ENCODE measurements at places on chromosomes 6 and 20.

- no peak for DNase-seq
These were observed 5.0 kb downstream of the BEND6 start for GRCh38 chr6:56959938-56960337.

GRCh38 chr6:15874821-15875220 lies 212.0 kb upstream of the DTNBP1 start:
- no peak for DNase-seq

DNA sequence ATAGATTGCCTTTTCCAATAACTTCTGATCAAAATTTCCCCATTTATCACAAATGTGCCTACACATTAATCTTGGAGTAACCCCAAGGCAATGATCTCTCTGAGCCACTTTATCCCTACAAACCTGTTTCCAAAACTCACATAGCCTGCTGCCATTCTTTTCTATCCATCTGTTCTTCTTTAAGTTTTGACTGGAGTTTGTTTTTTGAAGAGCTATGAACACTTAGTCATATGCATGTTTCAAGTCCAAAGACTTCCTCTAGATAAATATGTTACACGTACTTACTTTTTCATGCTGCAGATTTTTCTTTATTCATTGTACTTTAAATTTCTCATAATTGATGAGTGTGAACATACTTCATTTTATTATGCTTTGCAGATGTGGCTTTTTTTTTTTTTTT lies 488.9 kb upstream of the CITED2 start:
- DNase-seq, result no peak

DNA sequence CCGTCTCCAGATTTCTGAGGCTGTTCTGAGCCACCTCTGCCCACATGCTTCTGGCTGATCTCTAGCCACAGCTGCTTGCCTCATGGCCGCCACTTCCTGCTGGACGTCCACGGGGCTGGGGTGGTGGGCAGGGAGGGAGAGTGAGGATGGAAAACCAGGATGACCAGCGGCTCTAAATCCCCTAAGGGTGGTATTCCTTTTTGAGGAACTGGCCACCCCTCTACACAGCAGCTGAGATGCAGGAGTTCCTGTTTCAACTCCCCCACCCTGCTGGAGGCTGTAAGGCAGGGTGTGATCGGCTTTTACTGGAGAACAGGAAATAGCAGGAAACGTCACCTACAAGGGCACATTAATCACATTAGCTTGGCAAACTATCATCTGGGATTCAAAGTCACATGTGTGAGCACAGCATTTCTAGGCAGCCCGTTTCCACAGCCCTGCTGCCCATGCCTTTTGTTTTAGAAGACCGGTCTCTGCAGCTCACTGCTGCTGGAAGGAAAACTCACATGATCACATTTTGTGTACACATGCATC lies 181.6 kb upstream of the ECI2 start:
- peak; percentile 78 for DNase-seq

GRCh38 chr6:108806171-108806570 lies 42.1 kb upstream of the ARMC2 start:
- no peak for DNase-seq

GRCh38 chr20:15772826-15773225 lies 800.4 kb downstream of the KIF16B start:
- no peak for DNase-seq

DNA sequence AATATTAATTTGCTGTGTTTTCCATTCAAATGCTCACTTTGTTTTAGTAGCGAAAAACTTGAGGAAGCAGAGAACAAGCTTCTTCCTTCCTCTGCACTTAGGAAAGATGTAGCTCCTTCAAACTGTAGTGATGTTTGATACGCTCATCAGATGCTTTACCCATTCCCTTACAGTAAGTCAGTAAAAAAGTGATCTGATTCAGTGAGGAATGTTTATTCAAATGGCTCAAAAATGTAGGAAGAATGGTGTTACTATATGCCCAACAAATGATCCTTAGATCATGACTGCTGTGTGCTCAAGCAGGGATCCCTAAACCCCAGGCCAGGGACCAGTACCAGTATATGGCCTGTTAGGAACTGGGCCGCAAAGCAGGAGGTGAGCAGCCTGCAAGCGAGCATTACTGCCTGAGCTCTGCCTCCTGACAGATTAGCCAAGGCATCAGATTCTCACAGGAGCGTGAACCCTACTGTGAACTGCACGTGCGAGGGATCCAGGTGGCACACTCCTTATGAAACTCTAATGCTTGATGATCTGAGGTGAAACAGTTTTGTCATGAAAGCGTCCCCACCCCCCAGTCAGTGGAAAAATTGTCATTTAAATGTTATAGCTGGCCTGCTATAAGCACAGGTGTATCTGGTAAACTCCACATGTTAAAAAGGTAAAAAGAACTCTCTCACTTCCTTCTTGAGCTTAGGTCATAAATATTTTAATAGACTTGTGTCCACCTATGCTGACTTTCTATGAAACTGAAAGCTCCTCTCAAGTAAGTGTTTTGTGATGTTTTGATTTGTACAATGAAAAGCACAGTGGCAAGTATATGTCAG lies 187.2 kb downstream of the FOXC1 start:
- no peak for DNase-seq

- no peak for DNase-seq
These were observed 184.6 kb downstream of the SMOC2 start for GRCh38 chr6:168625602-168626001.

DNA sequence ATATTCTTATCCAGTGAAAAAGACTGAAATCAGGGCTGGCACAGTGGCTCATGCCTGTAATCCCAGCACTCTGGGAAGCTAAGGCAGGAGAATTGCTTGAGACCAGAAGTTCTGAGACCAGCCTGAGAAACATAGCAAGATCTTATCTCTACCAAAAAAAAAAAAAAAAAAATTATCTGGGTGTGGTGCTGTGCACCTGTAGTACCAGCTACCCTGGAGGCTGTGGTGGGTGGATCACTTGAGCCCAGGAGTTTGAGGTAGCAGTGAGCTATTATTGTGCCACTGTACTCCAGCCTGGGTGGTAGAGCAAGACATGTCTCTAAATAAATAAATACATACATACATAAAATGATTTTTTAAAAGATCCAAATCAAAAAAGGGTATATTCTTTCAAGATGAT lies 6.3 kb downstream of the CALHM6 start:
- no peak for DNase-seq

GRCh38 chr6:32638532-32639219 lies 1.5 kb downstream of the HLA-DQA1 start:
- DNase-seq, result no peak

DNA sequence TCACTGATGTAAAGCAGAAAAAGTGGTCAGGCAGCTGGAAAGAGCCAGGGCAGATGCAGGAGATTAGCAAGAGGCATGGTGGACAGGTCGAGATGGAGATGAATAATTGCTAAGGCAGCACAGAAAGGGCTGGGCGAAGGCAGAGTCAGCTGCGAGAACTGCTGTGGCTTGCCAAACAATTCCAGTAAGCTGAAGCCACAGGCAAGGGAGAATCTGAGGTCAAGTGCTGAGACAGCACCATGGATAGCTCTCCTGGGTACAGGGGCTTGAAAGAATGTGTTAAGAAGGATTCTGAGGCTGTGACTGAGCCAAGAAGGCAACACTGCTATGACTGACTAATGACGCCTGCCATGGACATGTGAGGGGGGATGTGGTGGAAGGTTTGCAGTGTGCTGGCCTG lies 220.8 kb upstream of the FOXA2 start:
- DNase-seq, result no peak

GRCh38 chr6:62652692-62653328 lies 366.8 kb upstream of the KHDRBS2 start:
- DNase-seq, result no peak

DNA sequence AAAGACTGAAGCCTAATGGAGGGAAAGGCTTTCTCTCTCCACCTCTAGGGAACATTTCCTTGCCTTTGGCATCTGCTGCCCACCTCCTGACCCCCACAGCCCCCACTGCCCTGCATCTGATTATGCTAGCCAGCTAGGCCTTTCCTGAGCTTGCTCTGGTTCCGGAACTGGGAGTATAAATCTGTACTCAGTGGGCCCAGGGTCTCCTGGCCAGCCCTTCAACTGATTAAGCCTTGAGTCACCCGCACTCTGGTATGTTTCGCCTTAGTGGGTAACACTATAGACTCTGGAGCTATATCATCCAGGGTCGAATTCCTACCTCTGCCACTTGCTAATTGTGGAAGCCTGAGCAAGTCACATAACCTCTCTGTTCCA lies 45.6 kb upstream of the RIPOR2 start:
- no peak for DNase-seq

- no peak for DNase-seq
These were observed 96.0 kb downstream of the CEBPB start for GRCh38 chr20:50286609-50287008.

DNA sequence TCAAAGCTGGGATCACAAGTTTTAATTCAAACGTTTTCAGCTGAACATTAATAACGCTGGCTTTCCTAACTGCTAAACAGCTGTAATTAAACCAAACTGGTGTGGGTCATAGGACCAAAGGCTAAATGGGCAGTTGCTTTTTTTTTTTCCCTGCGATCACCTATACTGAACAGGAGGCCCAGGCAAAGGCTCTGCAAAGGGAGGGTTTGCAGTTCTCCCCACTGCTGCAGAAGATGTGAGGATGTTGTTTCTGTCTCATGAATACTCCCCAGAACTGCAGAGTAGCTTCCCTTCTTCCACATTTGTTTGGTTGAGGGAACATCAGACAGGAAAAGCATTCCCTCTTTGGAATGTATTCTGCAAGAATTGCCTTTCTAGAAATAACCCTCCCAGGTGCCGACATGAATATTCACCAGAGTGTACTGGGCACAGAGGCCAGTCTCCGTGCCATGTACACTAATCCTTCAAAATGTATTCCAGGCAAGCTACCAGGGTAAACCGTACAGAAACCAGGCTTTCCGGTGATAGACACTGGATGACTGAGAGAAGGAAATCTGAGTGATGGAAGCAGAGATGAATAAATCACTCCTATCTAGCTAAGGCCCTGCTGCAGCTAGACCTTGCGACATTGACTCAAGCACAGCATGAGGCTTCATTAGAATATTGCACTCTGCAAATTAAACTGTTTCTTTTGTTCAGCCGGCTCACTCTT lies 370.1 kb downstream of the BTBD9 start:
- no peak for DNase-seq

DNA sequence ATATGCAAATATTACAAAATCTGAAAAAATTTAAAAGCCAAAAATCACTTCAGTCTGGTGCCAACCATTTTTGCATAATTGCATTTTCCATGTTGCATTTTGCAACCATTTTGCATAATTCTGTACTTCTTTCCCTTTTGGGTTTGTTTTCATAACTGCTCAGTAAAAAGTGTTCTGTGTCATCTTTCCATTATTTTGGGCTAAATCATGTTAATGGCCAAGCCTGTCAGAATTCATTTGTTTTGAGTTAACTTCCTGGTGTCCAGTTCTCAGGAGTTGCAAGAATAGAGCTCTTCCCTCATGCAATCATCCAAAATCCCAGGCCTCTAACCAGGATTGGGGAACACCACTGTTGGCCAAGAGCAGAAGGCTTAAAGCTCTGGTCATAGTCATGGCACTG lies 133.6 kb downstream of the MTHFD1L start:
- DNase-seq, result no peak

DNA sequence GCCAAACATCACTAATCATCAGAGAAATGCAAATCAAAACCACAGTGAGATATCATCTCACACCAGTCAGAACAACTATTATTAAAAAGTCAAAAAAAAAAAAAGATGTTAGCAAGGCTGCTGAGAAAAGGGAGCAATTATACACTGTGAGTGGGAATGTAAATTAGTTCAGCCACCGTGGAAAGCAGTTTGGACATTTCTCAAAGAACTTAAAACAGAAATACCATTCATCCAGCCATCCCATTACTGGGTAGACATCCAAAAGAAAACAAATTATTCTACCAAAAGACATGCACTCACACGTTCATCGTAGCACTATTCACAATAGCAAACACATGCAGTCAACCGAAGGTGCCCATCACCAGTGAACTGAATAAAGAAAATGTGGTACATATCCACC lies 213.9 kb downstream of the TTLL2 start:
- no peak for DNase-seq

DNA sequence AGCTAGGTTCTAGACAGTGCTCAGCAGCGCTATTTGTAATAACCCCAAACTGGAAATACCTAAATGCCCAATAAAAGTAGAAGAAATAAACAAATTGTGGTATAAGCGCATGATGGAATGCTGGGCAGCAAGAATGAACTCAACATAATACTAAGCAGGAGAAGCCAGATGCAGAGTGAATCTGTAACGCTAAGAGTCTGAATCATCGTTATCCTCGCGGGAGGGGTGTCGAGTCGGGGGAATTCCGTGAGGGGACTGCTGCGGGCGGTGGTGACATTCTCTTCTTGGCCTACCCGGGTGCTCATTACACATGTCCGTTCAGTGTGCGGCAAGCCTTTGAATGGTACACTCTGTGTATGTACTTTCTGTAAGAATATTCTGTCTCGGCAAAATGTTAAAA lies 83.7 kb downstream of the SULF2 start:
- no peak for DNase-seq

- DNase-seq, result no peak
These were observed 210.0 kb upstream of the TAB2 start for GRCh38 chr6:149107520-149107919.

GRCh38 chr20:59723607-59724456 lies 119.5 kb downstream of the PHACTR3 start:
- peak; percentile 51 for DNase-seq

- peak; percentile 81 for DNase-seq
These were observed 423.7 kb upstream of the MARCKS start for GRCh38 chr6:113433335-113433991.

DNA sequence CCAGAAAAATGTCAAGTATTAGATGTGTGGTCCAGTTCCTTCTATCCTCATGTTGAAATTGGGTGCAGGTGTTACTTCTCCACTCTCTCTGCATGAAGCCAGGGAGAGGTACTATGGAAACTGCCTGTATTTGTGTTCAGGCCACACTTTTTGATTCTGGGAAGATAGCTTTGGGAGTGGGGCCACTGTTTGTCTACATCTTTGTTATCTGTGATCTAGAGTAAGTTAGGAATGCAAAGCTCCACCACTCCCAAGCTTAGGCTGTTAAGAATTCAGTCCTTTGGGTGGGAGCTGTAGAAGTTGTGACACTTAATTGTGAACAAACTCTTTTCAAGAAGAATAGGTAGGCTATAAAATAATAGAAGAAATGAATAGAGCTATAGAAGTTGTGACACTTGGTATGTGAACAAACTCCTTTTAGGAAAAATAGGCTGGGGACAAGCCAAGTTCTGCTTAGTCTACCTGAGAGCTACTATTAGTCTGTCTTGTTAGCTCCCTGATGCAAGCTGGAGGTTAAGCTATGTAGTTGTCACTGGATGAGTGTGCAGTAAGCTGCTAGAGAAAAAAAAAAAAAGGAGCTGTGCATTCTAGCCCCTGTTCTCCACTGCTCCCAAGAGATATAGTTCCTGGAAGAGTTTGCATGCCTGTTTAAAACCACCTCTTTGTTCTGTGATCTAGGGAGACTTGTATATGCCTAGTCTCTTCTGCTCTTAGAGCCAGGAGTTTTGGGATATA lies 7.1 kb upstream of the GFRAL start:
- no peak for DNase-seq

- DNase-seq, result no peak
These were observed 5.7 kb downstream of the ELOVL4 start for GRCh38 chr6:79941489-79942151.

- DNase-seq, result no peak
These were observed 64.7 kb downstream of the SAMD3 start for GRCh38 chr6:130158056-130158455.

Measured in CD14-positive monocyte (primary cell).